ENCODE measurements at places on chromosomes 4 and X.
A peak's percentile ranks its signal among the peaks of the same experiment; 100 is the strongest.

GRCh38 chrX:34656842-34657725 is at the start of gene TMEM47:
Gene TMEM47 (minus strand): TSS chrX:34657285. CDS start chrX:34657029, 256 bp downstream.
- peak; percentile 84 for DNase-seq

DNA sequence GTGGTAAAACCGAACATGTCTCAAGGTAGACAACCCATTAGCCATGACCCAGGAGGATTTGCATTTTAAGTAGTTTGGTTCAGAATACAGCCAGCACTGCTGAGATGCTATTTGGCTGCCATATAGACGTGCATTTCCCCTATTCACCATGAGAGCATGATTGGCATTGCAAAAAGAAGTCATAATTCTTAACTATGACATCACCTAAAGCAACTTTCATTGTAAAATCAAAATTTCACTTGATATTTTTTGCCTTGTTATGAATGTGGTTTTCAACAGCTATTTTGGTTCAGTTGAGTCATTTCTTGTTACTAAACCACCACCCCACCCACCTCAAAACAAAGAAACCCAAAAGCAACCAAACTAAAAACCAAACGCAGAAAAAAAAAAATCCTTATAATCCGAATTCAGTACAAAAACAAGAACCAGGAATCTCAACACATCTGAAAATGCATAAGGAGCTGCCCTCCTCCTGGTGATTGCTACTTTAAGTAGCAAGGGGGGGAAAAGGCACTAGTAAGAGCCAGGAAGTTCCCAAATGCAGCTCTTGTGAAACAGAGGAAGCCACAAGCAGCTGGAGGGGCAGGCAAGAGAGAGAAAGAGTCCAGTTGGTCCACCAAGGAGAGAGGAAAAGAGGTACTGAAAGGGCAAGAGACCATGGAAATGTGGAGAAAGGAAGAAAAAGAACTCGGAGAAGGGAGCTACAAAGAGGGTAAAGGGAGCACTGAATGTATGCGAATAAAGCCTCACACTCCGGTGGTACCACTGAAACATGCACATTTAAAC is 3.1 kb downstream of the SLITRK4 start:
- no peak for DNase-seq

- no peak for DNase-seq
Measured at GRCh38 chrX:66408507-66408906, 230.4 kb downstream of the EDA2R start.

GRCh38 chr4:41408859-41409593 is 128.9 kb upstream of the LIMCH1 start:
- no peak for DNase-seq

GRCh38 chrX:135505351-135505750 is 15.1 kb upstream of the INTS6L start:
- DNase-seq = no peak

GRCh38 chr4:1855333-1856070 is 454 bp downstream of the LETM1 start:
- no peak for DNase-seq

GRCh38 chr4:89403826-89404225 is 96.2 kb upstream of the GPRIN3 start:
- no peak for DNase-seq

DNA sequence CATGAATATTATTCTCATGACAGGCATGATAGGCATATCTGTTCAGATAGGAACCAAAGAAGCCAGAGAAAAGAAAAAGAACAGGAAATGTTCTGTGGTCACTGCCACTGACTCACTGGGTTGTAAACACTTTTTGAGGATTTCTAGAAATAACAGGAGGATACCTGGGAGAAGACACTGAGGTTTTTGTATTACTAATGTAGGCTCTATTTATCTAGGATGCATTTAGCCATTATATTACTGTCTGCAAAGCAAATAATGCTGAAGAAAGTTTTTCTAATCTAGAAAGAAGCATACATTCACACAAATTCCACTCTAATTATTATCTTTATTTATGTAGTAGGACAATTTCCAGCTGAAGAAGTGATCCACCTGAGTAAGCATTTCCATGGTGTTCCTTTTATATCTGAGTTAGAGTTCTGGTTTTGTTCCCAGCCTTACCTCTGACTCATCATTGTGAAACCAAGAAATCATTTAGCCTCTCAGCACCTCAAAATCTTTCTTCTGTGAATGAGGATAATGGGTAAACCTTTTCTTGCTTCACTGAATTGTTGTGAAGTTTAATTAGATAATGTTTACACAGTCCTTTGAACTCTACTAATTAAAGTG is 40.2 kb upstream of the EPGN start:
- no peak for DNase-seq

DNA sequence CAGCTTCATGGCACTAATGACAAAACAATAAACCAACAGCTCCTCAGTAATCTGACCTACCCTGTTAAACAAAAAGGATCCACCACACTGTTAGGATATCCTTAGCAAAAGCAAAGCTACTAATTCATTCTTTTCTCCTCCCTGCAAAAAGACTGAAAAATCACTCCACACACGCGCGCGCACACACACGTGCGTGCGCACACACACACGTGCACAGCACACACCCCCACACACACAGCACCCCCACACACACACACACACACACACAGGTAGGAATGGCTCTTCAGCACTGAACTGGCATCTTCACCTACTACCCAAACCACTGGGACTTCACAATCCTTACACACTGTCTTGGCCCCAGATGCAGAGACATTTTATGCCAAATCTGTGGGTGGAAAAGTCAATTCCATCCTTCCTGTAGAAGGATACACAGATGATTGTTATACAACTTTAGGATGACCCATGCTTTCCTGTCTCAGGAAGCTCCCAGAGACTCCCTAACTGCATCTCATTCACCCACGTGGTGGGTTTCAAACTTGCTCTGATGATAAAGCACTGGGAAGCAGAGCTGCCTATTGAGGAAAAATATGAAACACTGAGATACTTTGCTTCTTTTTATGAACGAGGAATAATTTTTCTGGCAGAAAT is 102.5 kb downstream of the TSPAN5 start:
- no peak for DNase-seq

DNA sequence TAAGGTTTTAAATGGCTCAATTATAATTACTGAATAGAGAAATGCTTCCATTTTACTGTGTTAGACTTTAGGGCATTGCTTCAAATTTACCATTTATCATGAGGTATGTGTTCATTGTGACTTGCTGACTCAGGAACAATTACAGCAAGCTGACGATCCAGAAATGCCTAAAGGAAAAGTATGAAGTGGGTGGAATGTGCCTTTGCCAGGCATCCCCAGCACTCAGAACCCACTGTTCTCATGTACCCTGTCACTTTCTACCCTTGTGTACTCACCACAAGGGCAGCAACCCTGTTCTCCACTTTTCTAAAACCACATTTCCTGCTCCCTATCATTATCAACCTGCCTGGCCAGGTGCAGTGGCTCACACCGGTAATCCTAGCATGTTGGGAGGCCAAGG is 41.5 kb downstream of the QRFPR start:
- no peak for DNase-seq

DNA sequence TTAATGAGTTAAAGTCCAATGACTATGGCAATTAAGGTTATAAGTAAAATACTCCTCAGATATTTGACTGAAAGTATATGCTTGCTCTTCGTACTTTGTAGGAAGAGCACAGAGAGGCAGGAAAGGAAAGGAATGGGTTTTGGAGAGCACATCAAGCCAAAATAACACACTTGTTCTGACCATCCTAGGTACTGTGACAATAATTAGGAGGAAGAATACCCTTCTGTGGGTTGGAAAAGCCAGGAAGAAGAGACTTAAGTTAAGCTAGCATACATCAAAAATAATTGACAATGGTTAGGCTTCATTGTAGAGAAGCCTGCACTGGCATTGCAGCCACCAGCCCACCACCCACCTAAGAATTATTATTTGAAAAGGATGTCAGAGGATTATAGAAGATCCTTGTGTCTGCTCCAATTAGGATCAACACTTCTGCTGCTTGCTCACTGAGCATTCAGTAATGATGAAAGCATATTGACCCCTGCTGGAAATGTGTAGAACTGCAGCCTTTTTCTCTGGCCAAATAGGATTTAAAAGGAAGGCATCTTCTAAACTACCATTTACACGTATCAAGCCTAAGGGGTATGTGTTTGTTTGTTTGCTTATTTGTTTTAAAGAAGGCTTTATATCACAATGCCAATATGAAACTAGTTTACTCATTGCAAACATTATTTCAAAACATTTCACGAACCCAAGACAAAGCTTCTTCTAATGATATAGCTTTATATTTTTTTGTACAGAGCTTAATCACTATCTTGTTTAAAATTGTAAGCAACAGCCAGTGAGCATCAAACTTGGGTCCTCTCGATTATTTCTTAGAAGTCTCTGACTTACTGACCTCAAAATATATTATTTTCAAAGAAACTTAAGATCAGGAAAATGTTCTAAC is 286.2 kb upstream of the TET2 start:
- peak; percentile 54 for DNase-seq

DNA sequence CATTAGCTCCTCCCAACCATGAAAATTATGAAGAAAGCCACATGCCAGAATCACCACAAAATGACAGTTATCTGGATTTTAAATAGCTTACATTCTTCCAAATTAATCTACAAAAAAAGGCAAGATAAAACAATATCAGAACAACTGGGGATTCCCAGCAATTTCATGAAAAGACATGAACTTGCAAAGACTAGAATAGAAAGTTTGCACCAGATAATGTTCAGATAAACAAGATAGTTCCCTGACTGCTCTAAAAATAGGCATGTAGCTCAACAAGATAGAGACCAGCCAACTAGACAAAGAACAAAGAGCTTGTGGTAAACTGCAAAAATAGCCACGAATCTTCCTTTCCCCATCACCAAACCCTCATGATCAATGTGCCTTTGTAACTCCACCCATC is 30.3 kb upstream of the DDX53 start:
- no peak for DNase-seq

DNA sequence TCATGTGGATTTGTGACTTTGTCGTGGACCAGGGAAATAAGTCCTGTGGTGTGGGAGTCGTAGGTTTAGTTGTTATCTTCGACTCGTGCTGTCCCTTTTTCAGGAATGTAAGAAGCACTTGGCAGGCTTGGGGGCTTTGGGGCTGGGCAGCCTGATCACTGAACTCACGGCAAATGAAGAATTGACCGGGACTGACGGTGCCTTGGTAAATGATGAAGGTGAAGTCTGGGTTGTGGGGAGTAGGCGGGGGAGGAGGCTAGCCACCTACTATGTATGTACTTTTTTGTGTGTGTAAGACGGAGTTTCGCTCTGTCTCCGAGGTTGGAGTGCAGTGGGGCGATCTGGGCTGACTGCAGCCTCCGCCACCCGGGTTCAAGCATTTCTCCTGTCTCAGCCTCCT is 1.2 kb downstream of the TAF1 start:
- DNase-seq = no peak

DNA sequence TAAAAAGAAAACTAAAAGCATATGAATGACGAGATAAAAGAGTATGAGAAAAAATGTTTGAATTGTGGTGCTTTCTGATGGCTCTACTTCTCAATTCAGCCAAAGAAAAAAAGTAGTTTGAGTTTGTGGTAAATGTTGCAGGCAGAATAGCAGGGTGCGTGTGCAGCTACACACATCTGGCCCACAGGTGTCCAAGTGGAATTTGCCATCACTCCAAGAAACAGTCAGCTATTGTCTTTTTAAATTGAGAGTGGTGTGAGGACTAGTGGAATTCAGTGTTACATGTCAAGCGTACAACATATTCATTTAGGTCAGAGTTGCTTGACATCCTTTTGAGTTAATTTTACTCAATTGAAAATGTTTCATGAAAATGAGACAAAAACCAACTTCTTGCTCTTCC is 424.8 kb upstream of the MAD2L1 start:
- DNase-seq = no peak

- DNase-seq = no peak
Measured at GRCh38 chrX:82757614-82758013, 750.5 kb upstream of the POU3F4 start.

DNA sequence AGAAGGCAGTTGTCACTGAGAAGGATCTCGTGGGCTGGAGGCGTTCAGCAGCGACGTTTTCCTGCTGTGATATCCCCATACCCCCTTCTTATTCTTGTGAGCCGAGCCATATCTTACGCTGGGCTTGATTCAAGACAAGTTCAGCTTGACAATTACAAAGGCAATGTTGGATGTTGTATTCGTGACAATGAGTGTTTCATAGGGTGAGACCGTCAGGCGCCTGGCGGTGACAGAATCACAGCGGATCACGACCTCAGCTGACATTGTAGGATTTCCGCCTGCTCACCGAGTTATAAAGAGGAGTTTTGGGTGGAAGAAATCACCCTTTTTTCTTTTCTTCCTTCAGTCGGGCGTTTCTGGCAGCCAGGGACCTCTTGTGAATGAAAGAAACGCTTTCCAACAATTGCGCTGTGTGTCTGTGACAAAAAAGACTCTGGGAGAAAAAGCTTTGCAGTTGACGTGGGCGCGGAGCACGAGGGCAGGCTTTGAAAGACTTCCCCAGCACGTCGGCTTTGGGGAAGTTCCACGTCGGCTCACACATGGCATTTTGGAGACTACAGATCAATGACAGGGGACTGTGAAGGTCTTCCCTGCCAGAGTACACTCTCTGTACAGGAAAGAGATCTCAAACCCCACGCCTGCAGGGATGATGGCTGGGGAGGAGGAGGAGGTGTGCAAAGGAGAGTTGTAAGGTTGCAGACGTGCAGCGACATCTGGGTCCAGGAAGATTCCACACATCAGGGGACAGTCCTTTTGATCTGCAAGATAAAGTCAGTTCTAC is 135.4 kb downstream of the CRLF2 start:
- no peak for DNase-seq

DNA sequence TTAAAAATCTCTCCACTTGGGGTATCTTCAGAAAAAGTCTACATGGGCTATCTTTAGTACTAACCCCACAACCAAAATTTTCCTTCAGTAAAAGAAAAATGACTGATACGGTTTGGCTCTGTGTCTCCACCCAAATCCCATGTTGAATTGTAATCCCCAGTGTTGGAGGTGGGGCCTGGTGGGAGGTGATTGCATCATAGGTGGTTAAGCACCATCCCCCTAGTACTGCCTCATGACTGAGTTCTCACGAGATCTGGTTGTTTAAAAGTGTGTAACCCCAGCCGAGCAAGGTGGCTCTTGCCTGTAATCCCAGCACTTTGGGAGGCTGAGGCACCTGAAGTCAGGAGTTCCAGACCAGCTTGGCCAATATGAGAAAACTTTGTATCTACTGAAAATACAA is 66.8 kb downstream of the USP46 start:
- no peak for DNase-seq

DNA sequence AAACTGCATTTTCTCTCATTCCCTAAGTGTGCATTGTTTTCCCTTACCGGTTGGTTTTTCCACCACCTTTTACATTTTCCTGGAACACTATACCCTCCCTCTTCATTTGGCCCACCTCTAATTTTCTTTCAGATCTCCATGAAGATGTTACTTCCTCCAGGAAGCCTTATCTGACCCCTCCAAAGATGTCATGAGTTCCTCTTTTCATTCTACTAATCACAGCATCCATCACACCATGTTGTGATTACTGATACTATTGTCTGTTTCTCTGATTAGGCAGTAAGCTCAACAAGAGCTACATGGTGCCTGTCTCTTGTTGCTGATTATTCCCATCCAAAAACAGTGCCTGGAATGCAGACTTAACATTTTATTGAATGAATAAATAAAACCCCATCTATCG is 2.9 kb upstream of the AFP start:
- DNase-seq = no peak
